GM23248 (cell line): ENCODE measurements at places on chromosomes 6 and 20. TPM values are rescaled to one million over a fixed set of nuclear protein-coding genes. Genes with fewer than 3 reads are reported as not detected.

DNA sequence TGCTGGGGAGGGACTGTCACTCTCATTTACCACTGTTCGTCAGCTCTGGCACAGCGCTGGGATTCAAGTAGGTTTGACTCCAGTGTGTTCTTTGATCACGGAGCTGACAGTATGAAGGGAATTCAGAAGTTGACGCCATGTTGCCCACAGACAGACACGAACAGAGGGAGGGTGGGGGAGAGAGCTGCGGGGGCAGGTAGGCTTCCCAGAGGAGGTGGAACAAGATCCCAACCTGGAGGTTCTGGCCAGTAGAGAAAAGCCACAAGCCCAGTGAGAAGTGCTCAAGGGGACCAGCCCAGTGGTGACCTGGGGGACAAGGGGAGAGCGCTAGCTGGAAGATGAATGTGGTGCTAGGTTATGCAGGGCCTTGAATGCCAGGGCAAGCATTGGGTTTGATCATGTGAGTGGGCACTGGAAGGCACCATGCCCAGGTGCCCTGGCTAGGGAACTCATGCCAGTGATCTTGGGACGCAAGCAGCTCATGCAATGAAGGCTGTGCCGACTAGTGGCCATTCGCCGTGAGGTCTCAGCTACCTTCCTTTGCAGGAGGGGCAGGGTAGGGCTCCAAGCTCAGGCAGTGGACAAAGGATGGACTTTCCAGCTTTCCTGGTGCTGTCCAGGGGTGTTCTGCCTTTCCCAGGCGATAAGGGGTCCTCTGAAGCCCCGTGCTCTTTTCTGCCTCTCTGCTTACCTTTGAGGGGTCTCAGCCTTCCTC lies 50.4 kb upstream of the APCDD1L start:
- no peak overlapping the region for H3K27ac ChIP-seq
- no peaks in the 10 kb centered on the region for H3K4me1 ChIP-seq

GRCh38 chr20:57774951-57775350 lies 65.1 kb upstream of the PMEPA1 start:
- DNase-seq: no peak
- H3K4me1 ChIP-seq: peaks cover 16% of the 10 kb centered on the region
- 0 out of 2 replicates have a peak, but pooled peaks cover 3% of the 10 kb centered on the region for H3K27me3 ChIP-seq

DNA sequence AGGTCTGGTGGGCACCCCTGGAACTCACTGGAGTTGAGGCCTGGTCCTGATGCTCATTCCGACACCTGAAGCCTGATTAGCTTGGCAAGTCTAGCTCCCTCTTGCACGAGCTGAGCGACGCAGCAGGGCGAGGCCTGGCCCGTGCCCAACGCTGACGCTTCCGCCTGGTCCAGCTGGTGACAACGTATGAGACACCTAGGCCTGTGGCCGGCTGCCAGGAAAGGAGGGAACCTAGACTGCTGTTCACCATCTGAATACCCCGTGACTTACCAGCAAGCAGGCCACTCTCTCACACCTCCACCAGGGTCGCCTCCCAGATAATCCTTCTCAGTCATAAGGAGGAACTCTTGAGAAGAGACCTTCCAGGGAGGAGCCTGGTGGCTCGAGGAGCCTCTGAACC lies 24.5 kb downstream of the YTHDF1 start:
- H3K27ac ChIP-seq: no peak overlapping the region
- H3K4me1 ChIP-seq: no peaks in the 10 kb centered on the region; the same call in 1 of the 2 replicates
- H3K27me3 ChIP-seq: no peaks in the 10 kb centered on the region
- no peak overlapping the region for H3K4me3 ChIP-seq

GRCh38 chr20:61753316-61753942 lies 312.3 kb downstream of the TAF4 start:
- 0 out of 2 replicates have a peak, but pooled peaks cover 3% of the 10 kb centered on the region for H3K4me1 ChIP-seq
- no peak overlapping the region for H3K27ac ChIP-seq
- no peak overlapping the region for H3K4me3 ChIP-seq
- H3K36me3 ChIP-seq: no peaks in the 10 kb centered on the region
- H3K27me3 ChIP-seq: no peaks in the 10 kb centered on the region

- no peak overlapping the region for H3K27ac ChIP-seq
- no peaks in the 10 kb centered on the region for H3K4me1 ChIP-seq
- no peaks in the 10 kb centered on the region for H3K36me3 ChIP-seq
These were observed 135.6 kb upstream of the HDGFL1 start for GRCh38 chr6:22433745-22434144.

The C20orf141 gene
- not detected in 2 replicates for total RNA-seq

- no peak overlapping the region for H3K4me3 ChIP-seq
- H3K27me3 ChIP-seq: no peaks in the 10 kb centered on the region
- no peak for DNase-seq
- H3K27ac ChIP-seq: no peak overlapping the region
These were observed 323.4 kb downstream of the TAF4 start for GRCh38 chr20:61742097-61742825.

The CYB5R4 gene
- 4.1 and 26.7 TPM in 2 replicates for total RNA-seq

DNA sequence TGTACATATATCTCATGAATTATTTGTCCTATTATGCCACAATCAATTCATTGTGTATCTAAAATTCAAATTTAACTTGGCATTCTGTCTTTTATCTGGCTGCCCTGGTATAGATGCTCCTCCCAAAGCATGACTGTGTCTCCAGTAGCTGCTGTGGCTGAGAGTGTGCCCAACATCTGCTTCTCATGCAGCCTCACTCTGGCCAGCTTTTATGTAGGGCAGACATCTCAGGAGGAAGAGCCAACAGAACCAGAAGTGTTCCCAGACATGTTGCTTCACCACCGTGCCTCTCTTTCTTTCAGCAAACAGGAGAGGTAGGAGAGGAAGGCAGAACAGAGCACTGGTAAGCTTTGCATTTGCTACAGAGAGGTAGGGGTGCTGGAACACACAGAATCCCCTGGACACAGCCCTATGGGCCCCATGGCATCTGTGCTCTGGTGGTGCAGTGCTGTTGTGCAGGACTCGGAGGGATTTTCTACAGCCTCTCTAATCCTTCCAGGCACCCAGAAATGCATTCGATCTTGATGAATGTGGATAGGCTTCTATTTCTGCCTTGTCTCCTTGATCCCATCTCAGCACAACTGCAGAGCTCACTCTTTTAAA lies 637.1 kb downstream of the UTRN start:
- DNase-seq: peak; percentile 92
- peak overlapping the region; percentile 2; the same call in 1 of the 2 replicates for H3K27ac ChIP-seq
- peaks cover 20% of the 10 kb centered on the region for H3K4me1 ChIP-seq
- H3K4me3 ChIP-seq: no peak overlapping the region
